ENCODE measurements at places on chromosomes 5 and 9.
A peak's percentile ranks its signal among the peaks of the same experiment; 100 is the strongest.

DNA sequence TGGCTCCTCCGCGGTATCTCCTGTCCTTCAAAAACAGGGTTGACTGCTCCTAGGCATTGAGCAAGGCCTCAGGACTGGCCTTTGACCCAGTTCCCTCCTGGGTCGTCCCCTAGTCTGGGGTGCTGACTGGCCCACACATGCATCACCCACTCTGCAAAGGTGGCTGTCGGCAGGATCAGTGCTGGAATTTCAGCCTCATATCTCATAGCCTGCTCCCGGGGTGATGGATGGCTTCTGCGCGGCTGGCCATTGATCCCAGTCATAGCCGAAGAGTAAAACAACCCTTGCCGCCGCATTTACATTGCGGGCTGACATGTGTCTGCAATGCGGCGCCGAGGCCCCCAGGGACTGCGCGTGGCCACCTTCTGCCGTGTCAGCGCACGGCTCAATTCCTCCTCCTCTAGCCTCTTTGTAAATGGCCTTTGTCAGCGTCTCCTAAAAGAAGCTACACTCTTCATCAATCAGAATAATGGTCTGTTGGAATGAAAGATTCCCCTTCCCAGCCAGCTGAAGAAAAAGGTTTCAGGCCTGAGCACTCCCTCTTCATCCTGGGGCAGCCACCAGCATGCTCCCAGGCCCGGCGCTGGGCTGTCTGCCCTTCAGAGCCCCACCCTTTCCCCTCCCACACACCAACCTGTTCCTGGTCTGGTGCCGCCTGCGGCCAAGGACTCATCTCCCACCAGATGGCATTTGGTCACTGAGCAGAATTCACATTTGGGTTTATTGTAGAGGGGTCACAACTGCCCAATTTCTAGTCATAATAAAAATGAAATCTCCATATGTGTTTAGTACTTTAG, 159.0 kb downstream of the PJA2 start:
- DNase-seq, result no peak
- no peak overlapping the region for H3K27ac ChIP-seq
- no peaks in the 10 kb centered on the region for H3K4me1 ChIP-seq
- H3K27me3 ChIP-seq, result peaks cover 3% of the 10 kb centered on the region
- no peak overlapping the region for H3K4me3 ChIP-seq

DNA sequence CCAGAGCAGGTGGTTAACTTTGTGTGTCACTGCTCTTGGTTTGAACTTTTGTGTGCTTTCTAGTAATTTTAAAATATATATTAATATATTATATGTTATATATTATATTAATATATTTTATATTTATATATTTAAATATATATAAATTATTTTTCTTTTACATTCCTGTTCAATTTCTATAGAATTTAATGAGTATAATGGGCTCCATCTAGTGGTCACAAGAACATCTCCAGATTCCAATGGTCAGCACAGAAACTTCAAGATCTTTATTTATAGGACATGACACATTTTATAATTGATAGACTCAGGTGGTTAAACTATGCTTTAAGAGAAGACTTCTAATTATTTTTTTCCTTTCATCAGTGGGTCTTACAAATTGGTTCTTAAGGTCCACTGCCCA, 39.1 kb downstream of the COL23A1 start:
- no peaks in the 10 kb centered on the region for H3K27me3 ChIP-seq
- H3K4me3 ChIP-seq, result no peak overlapping the region
- DNase-seq, result no peak
- H3K27ac ChIP-seq, result no peak overlapping the region
- no peaks in the 10 kb centered on the region for H3K4me1 ChIP-seq

DNA sequence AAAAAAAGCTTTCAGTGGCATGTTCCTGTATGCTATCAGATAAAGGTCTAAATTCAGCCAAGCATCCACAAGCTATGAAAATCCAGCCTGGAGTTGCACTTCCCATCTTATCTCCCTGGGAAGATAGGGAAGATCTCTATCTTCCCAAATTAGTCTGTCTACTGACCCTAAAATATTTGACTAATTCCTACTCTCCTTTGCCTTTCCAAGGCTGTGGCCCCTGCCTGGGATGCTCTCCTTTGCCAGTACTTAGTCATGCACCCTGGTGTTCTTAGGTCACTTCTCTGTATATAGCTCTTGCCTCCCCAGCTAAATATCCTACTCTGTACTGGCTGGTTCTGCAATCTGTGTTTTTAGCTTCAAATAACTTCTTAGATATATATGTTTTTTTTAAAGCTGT, 44.0 kb upstream of the PLPP1 start:
- no peak overlapping the region for H3K27ac ChIP-seq
- peaks cover 12% of the 10 kb centered on the region for H3K4me1 ChIP-seq
- no peak for DNase-seq
- no peaks in the 10 kb centered on the region for H3K27me3 ChIP-seq

DNA sequence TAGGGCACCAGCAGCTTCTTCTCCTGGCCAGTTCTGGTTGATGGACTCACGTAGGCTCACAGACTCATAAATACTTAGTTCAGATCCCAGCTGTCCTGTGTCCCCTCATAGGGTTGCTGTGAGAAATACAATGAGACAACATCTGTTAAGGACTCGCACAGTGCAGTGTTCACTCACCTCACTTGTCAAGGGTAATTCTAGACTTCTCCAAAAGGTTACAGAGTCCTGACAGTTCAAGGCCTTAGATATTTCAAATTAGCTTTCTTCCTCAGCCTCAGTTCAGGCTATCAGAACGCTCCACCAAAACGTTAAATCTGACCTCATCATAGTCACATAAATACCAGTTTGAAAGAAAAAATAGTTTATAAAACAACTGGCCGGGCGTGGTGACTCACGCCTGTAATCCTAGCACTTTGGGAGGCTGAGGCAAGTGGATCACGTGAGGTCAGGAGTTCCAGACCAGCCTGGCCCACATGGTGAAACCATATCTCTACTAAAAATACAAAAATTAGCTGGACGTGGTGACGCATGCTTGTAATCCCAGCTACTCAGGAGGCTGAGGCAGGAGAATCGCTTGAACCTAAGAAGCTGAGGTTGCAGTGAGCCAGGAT, 106.3 kb downstream of the UGCG start:
- no peak overlapping the region for H3K27ac ChIP-seq
- H3K4me3 ChIP-seq, result no peak overlapping the region
- no peak for DNase-seq
- H3K27me3 ChIP-seq, result peaks cover 4% of the 10 kb centered on the region
- no peaks in the 10 kb centered on the region for H3K36me3 ChIP-seq
- peaks cover 37% of the 10 kb centered on the region for H3K4me1 ChIP-seq

DNA sequence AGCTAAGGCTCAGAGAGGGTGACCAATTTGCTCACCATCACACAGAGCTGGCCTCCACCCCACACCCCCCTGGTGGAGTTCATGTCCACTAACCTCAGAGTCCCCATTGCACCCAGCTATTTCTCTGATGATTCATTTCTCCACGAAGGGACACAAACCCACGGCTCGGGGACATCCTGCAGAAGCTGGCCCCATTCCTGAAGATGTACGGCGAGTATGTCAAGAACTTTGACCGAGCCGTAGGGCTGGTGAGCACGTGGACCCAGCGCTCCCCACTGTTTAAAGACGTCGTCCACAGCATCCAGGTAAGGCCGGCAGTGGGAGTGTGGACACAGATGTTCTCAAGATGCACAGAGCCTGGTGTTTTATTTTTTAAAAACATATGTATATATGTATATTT, 52.6 kb upstream of the SUSD3 start:
- peaks cover 43% of the 10 kb centered on the region for H3K36me3 ChIP-seq
- no peak overlapping the region for H3K4me3 ChIP-seq
- peak overlapping the region; percentile 41 for H3K27ac ChIP-seq
- peaks cover 44% of the 10 kb centered on the region for H3K4me1 ChIP-seq
- DNase-seq, result no peak

- H3K4me3 ChIP-seq, result no peak overlapping the region
- peak; percentile 30 for DNase-seq
- no peak overlapping the region for H3K27ac ChIP-seq
- H3K4me1 ChIP-seq, result peaks cover 7% of the 10 kb centered on the region
- peaks cover 39% of the 10 kb centered on the region for H3K27me3 ChIP-seq
Measured at GRCh38 chr5:139755892-139756671, 39.5 kb upstream of the PSD2 start.

- DNase-seq, result peak; percentile 88
- peaks cover 5% of the 10 kb centered on the region for H3K36me3 ChIP-seq
- no peak overlapping the region for H3K27ac ChIP-seq
- no peak overlapping the region for H3K4me3 ChIP-seq
Measured at GRCh38 chr5:137660349-137660817, 75.5 kb downstream of the KLHL3 start.

GRCh38 chr9:113628621-113629020, 165.1 kb downstream of the RGS3 start:
- H3K36me3 ChIP-seq, result no peaks in the 10 kb centered on the region
- H3K4me1 ChIP-seq, result peaks cover 5% of the 10 kb centered on the region
- no peaks in the 10 kb centered on the region for H3K27me3 ChIP-seq
- no peak overlapping the region for H3K27ac ChIP-seq
- no peak overlapping the region for H3K4me3 ChIP-seq

- H3K4me1 ChIP-seq, result no peaks in the 10 kb centered on the region
- no peaks in the 10 kb centered on the region for H3K36me3 ChIP-seq
- no peak for DNase-seq
- no peak overlapping the region for H3K27ac ChIP-seq
- no peaks in the 10 kb centered on the region for H3K27me3 ChIP-seq
Measured at GRCh38 chr5:165622864-165623536, 2117.6 kb downstream of the MAT2B start.

DNA sequence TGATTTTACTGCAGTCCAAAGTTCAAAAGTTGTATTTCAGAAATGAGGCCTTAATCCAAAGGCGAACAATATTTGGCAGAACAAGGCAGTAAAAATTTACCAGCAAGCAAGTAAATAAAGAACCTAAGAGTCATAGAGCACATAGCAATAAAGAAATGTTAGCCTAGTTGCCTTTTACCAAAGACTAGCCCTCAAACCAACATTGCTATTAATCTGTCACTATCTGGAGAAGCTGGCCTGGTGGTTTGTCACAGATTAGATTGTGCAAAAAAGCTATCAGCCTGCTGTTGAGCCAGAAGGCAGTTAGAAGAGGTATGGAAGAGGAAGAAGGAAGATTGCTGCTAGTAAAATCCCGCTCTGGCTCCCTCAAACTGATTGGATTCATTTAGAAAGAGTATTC, 304.7 kb upstream of the KLF4 start:
- H3K4me3 ChIP-seq, result no peak overlapping the region
- DNase-seq, result no peak

DNA sequence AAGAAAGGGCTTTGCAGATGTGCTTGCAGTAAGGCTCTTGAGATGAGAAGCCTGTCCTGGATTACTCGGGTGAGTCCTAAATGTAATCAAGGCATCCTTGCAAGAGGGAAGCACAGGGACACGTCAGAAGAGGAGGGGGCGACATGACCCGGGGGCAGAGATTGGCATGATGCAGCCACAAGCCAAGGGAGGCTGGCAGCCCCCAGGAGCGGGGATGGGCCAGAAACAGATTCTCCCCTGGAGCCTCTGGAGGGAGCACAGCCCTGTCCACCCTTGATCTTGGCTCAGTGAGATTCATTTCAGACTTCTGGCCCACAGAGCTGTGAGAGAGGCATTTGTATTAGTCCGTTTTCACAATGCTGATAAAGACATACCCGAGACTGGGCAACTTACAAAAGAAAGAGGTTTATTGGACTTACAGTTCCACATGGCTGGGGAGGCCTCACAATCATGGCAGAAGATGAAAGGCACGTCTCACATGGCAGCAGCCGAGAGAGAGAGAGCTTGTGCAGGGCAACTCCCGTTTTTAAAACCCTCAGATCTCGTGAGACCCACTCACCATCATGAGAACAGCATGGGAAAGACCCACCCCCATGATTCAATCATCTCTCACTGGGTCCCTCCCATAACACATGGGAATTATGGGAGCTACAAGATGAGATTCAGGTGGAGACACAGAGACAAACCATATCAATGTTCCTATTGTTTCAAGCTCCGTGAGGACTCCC, 76.1 kb downstream of the ADAMTS2 start:
- no peak overlapping the region for H3K27ac ChIP-seq
- H3K36me3 ChIP-seq, result no peaks in the 10 kb centered on the region
- DNase-seq, result no peak
- H3K27me3 ChIP-seq, result peaks cover 4% of the 10 kb centered on the region
- no peak overlapping the region for H3K4me3 ChIP-seq

- no peaks in the 10 kb centered on the region for H3K27me3 ChIP-seq
- peaks cover 21% of the 10 kb centered on the region for H3K4me1 ChIP-seq
- DNase-seq, result no peak
- H3K4me3 ChIP-seq, result no peak overlapping the region
- H3K27ac ChIP-seq, result no peak overlapping the region
Measured at GRCh38 chr9:128120741-128121465, 6.6 kb downstream of the PTGES2 start.

- H3K27me3 ChIP-seq, result no peaks in the 10 kb centered on the region
- H3K36me3 ChIP-seq, result peaks cover 54% of the 10 kb centered on the region
- peaks cover 4% of the 10 kb centered on the region for H3K4me1 ChIP-seq
- H3K27ac ChIP-seq, result no peak overlapping the region
Measured at GRCh38 chr9:89357331-89358197, 39.3 kb downstream of the SECISBP2 start.

GRCh38 chr5:147055089-147055826, 176.7 kb upstream of the PPP2R2B start:
- no peak for DNase-seq
- H3K4me3 ChIP-seq, result no peak overlapping the region
- H3K27ac ChIP-seq, result no peak overlapping the region
- H3K27me3 ChIP-seq, result peaks cover 8% of the 10 kb centered on the region

- no peak overlapping the region for H3K4me3 ChIP-seq
- H3K36me3 ChIP-seq, result no peaks in the 10 kb centered on the region
- no peaks in the 10 kb centered on the region for H3K27me3 ChIP-seq
- DNase-seq, result no peak
Measured at GRCh38 chr5:19608444-19609002, 379.5 kb downstream of the CDH18 start.

DNA sequence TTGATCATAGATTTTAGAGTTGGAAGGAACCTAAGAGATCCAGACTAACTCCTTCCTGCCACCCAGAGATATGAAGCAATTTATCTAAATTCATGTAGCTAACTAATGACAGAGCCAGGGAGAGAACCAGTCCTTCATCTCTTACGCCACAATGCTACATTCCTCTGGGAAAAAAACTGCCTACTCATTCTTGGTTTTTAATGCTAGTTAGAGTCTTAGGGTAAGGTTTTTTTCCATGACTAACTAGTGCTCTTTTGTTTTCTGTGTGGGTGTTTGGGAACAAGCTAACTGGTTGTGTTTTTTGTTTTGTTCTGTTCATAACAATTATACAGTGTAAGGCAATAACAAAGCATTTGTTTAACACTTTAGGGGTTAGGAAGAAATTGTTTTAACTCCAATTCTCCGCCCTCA, 52.4 kb downstream of the SLC44A1 start:
- no peak overlapping the region for H3K4me3 ChIP-seq
- H3K4me1 ChIP-seq, result peaks cover 25% of the 10 kb centered on the region
- H3K36me3 ChIP-seq, result peaks cover 9% of the 10 kb centered on the region
- no peak for DNase-seq

Measured in activated naive CD4-positive, alpha-beta T cell treated with anti-CD3 and anti-CD28 coated beads for 36 hours (primary cell).